Heart left ventricle (tissue), 16 donors: ENCODE measurements at places on chromosomes 13 and 19. TPM values are rescaled to one million over a fixed set of nuclear protein-coding genes. Genes with fewer than 3 reads are reported as not detected.

AKAP11 gene
- total RNA-seq: 22.2 TPM

KLK13 gene
- not detected for total RNA-seq

CGB3 gene
- not detected for total RNA-seq

ZNF284 gene
- 2.7 TPM for total RNA-seq

POLD1 gene
- 7.5 TPM for total RNA-seq

KLK4 gene
- total RNA-seq: not detected

GPR12 gene
- not detected for total RNA-seq

ANKRD24 gene
- total RNA-seq: 0.46 TPM

QPCTL gene
- total RNA-seq: 2.6 TPM

ZNF729 gene
- not detected for total RNA-seq

LSM14A gene
- total RNA-seq: 74.4 TPM

DGKH gene
- total RNA-seq: 8.7 TPM

RASAL3 gene
- total RNA-seq: 0.42 TPM

NECTIN2 gene
- 57.6 TPM for total RNA-seq

ZNF808 gene
- 25.3 TPM for total RNA-seq

KCNRG gene
- total RNA-seq: 3.2 TPM

SLITRK5 gene
- 0.08 TPM for total RNA-seq

HCN2 gene
- 15.3 TPM for total RNA-seq

MADCAM1 gene
- not detected for total RNA-seq

ZNF568 gene
- 6.6 TPM for total RNA-seq

LILRA2 gene
- 2.9 TPM for total RNA-seq

FGF21 gene
- total RNA-seq: not detected

CEACAM6 gene
- total RNA-seq: not detected

CCNA1 gene
- 0.69 TPM for total RNA-seq

CAPNS1 gene
- total RNA-seq: 1,054 TPM

IL12RB1 gene
- total RNA-seq: not detected

B3GNT3 gene
- total RNA-seq: not detected

FFAR1 gene
- total RNA-seq: not detected

CALM3 gene
- total RNA-seq: 250 TPM

ZNF836 gene
- 4.1 TPM for total RNA-seq

GRK1 gene
- total RNA-seq: 1.1 TPM

PTGIR gene
- total RNA-seq: 2.5 TPM

FCHO1 gene
- 0.62 TPM for total RNA-seq

FUT1 gene
- 2.1 TPM for total RNA-seq

FSD1 gene
- total RNA-seq: not detected

HNRNPA1L2 gene
- total RNA-seq: 3.2 TPM

NAPSA gene
- 0.28 TPM for total RNA-seq

SIGLEC12 gene
- 0.20 TPM for total RNA-seq
